ENCODE measurements at places on chromosomes 2 and 18.

DNA sequence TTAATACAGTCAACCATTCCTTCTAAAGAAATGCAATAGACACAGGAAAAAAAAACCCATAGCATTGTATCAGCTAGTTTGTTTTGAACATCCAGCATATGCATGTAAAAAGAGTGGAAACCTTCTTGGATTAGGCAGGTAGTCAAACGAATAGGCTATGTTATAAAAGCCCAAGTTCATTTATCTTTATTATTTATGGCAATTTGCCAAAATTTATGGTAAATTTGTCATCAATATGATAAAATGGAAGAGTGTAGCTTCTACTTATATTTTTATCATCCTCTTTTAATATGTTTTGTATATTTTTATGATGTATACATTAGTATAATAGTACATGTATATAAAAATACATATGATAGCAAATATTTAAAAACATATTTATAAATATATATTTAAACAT lies 23.9 kb downstream of the DSC1 start:
- DNase-seq = no peak

DNA sequence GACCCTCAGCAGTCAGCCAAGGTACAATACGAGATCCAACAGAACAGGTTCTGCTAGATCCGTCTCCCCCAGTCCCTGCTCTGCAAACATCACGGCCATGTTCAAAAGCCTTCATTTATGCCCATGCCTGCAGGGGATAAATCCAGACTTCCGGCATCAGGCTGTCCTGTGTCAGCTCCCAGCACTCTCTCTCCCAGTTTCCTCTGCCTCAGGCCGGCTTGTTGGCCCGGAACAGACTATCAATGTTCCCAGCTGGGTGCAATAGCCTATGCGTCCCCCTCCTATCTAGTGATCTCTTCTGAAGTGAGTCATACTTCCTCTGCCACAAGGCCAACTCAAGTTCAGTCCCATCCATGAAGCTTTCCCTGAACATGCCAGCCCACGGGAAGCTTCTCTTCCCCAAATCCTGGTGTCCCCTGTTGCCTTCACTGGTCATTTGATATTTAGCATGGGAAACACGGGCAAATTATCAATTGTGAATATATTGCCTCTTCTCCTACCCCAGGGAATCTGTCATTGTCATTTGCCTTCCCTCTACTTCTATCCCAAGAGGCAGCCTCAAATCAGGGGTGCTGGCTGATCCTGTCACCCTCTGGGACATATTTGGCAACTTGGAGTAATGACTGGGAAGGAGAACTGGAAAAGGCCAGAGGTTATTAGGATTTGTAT lies 51.1 kb downstream of the CAPN13 start:
- no peak for DNase-seq

GRCh38 chr2:101533561-101534148 lies 58.7 kb upstream of the RFX8 start:
- no peak for DNase-seq

GRCh38 chr2:214649440-214650205 lies 159.9 kb downstream of the BARD1 start:
- DNase-seq = no peak

DNA sequence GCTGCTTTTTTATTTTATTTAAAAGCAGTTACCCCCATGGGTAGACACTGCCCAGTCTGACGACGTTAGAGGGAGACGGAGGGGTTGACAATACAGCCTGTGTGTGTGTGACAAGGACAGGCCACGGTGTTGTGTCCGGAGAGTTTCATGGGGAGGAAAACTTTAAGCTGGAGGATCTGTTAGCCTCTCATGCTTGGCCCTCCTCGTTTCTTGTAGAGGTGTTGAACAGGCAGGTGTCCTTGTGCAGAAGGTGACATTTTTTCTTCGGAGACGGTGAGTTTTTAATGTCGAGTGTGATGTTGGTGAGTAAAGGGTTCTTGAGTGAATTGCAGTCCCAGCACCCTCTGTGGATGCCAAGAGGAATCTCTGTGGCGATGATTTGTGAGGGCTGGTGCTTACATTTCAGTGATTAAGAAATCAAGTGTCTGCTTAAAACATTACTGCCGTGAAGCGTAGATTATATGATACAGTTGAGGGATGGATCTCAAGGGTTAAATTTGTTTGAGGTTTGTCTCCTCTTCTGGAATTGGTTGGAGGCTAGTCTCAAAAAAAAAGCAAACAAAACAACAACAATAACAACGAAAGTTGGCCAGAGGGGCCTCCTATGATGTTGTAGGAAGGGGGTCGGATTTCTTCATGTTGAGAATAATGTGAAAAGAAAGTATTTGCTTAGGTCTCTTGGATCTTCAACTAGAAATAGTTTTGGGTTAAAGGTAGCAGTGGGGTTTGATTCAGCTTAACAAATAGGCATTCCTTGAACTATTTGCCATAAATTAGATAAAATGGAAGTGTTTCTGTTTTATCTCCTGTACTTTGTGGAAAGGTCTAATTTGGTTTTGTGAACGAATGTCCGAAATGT lies 1.6 kb downstream of the NCOA1 start:
- DNase-seq = no peak

DNA sequence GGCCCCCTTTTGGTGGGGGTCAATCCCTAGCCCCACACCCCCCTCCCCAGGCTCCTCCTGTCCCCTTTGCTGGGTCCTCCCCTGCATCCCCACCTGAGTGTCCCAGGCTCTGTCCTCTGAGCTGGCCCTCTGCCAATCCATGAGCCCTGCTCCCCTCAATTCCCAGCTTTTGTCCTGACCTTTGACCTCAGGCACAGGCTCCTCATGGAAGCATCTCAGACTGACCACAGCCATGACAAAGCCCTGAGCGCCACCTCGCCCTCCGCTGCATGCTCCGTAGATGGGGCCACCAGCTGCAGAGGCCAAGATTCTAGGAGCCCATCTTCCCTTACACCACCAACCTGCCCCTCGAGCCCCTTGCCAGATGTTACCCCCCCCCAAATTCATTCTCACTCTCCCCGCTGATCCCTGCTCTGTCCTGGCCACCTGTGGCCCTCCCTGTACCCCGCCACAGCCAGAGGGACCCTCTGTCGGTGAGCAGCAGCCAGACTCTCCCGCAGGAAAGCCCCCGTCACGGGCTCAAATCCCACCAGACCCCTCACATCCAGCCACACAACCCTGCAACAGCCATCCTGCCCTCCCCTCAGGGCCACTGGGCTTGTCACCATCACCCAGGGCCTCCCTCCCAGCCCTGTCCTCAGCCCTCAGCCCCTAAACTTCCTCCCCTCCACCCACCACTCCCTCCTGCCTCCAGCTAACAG lies 206.0 kb downstream of the MGAT5 start:
- no peak for DNase-seq

DNA sequence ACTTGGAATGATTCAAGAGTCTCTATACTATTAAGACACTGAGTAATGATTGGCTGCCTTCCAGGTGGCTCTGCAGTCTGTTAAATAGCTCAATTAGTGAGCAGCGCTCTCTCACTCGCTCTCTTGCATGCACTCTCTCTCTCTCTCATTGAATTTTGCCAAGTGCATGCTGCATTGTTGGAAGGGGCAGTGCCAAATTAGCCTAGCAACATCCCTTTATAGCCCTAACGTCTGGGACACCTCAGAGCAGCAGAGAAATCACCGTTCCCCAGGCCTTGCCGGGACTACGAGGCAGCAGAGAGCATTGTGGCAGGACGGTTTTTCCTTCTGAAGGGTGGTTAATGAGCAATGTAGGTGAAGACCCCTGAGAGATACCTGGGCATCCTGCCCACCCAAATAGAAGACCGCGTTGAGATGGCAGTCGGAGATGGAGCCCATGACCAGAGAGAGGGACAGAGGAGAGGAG lies 447.6 kb upstream of the POU3F3 start:
- no peak for DNase-seq

DNA sequence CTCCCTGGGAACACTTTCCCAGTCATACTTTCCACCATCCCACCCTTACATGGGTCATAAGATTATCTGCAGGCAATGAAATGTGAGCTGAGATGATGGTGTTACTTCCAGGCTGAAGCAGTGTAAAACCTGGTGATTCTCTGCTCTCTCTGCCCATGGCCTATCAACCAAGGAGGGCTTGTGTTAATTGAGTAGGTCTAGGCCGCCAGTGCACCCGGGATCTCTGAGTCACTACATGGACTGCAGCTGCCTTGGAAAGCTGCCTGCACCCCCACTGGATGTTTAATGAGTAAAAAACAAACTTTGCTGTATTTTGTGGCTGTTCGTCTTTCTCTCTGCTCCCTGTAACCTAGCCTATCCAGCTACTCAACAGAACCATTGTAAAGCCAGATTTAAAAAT lies 451.7 kb upstream of the SMIM21 start:
- no peak for DNase-seq

DNA sequence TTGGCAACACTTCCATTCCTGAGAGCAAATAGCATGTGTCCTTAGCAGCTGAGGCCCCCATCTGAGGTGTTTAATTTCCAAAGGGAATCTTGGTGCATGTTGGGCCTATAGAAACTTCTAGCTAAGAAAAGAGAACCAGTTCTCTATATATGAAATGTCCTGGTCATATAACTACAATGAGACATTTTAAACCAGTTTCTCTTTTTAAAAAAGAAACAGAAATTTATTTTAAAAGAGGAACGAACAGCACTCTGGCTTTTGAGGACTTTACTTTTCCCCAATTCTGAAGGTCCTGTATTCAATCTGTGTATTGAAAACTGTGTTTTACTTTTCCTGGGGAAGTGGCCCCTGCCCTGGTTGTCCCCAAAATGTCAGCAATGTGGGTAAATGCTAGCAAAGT lies 309.5 kb upstream of the STON1 start:
- no peak for DNase-seq

DNA sequence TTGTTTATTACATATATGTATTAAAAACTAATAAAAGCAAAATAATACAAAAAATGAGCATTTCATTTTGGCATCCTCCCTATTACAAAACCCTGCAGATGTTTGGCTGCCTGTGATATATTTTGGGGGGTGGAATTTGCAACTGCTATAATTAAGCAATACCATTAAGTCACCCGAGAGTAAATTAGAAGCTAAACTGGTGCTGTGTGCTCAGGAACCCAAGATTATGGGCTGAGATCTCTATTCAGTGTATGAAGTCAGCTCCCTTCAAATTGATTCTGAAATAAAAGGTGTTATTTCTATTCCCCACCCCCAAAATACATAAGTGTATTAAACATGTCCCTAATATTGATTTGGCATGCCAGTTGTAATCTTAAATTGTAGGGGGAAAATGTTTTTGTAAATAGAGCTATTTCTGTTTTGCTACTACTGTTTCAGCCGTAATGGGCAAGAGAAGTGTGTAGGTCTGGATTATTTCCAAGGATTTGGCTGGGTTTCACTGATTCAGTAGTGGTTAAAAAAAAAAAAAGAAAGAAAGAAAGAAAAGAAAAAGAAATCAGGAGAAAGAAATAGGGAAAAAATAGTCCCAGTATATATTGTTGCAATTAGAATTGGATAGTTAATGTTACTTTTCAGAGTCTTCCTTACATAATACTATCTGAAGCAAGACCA lies 110.9 kb downstream of the SS18 start:
- DNase-seq = no peak

- DNase-seq = no peak
Observed at GRCh38 chr2:168601741-168602140, 145.7 kb downstream of the CERS6 start.

GRCh38 chr2:77962943-77963342 lies 440.8 kb upstream of the LRRTM4 start:
- no peak for DNase-seq

- no peak for DNase-seq
Observed at GRCh38 chr2:174745142-174745541, 19.1 kb downstream of the CHRNA1 start.

DNA sequence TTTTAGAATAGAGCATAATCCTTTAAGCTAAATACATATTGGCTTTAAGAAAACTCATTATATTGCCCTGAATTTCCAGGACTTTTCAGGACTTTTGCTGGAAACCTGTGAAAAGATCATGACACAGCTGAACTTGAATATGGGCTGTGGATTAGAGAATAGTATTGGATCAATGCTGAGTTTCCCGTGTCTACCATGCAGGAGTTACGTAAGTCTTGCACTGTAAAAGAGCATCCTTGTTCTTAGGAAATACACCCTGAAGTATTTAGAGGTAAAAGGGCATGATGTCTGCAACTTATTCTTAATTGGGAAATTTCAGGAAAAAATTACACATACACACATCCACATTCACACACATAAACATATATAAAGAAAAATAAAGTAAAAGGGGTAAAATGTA lies 82.1 kb downstream of the ZFP36L2 start:
- DNase-seq = no peak

GRCh38 chr2:190462611-190463010 lies 54.5 kb downstream of the MFSD6 start:
- no peak for DNase-seq

DNA sequence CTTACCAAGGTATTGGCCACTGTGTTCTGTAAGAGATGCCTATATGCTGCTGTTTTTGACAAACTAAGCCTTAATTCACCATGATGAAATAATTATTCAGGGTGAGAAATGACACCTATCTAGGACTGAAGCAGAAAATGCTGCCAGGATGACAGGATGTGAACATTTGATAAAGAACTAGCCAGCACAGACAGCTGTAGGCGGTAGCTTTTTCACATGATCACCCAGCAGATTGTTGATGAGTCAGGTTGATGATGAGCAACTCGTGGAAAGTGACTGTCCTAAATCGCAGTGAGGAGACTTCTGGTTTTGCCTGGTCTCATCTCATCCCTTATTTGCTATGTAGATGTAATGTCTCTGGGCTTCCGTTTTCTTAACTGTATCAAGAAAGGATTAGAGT lies 144.1 kb downstream of the PRPF40A start:
- DNase-seq = no peak

DNA sequence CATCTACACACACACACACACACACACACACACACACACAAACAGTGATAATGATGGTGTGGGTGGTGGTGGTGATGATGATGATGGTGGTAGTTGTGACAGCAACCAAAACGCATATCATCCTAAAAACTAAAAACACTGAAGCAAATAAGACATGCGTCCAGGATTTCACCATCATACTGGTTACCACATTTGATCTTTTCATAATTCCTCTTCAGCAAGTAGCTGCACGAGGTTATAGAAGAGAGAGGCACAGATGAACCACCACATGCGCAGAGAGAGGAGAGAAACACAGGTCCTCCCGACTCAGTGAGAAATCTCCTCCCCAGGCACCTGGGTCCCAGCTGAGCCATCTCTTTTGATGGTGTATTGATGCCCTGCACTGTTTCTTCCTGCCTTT lies 393.3 kb downstream of the METTL4 start:
- DNase-seq = no peak

- no peak for DNase-seq
Observed at GRCh38 chr2:99660616-99661406, 171.0 kb upstream of the REV1 start.

GRCh38 chr2:9097892-9098291 lies 94.4 kb upstream of the MBOAT2 start:
- no peak for DNase-seq
